MV-4-11 (cell line): ENCODE measurements at places on chromosomes 11 and 22.

DNA sequence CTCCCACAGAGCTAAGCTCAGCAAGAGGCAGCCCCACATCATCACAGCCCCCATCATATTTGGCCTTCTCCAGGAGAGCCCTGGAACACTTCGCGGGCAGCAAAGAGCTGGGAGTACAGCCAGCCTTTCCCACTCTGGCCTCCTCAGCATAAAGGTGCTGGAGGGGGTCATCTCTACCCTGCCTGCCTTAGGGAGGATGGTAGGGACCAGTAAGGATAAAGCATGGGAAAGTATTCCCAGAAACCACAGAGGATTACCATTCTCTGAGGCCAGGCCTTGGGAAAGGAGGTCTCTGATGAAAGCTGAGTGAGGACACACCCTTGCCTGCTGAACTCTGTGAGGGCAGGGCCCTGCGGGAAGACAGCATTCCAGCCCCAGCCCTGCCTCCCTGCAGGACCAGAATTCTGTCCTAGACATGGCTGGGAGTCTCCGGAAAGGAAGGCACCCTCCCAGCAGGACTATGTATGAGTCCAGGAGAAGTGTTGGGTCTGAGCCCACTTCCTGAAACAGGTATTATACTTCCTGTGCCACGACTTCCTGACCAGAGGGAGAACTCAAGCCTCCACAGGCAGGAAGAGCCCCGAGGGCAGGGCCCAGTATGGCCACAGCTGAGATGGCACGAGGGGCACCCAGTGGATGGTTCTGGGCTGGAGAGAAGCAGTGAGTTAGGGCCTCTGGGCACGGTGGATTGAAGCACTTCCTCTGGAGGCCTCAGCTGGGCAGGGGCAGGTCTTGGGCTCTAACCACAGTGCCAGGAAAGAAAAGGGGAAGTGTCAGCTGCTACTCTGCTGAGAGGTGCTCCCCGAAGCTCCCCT lies 12.9 kb upstream of the CASTOR1 start:
- peak; percentile 92 for DNase-seq

GRCh38 chr22:30212996-30213441 lies 33.5 kb downstream of the LIF start:
- DNase-seq: peak; percentile 90

DNA sequence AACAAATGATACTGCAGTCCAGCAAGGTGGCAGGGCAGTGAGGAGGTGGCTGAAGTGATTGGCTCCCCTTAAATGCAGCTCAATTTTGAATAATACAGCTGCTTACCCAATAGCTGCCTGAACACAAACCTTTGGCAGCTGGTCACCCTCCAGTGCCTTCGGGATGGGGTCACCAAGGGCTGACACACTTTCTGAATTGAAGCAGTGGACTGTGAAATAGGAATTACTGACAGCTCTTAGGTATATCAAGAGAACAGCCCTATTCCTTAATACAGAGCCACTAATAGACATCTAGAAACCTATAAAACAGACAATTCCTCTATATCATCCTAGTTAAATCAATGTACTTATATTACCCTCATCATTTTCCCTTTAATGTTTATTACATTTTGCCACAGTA lies 474.2 kb upstream of the KIRREL3 start:
- DNase-seq: no peak

DNA sequence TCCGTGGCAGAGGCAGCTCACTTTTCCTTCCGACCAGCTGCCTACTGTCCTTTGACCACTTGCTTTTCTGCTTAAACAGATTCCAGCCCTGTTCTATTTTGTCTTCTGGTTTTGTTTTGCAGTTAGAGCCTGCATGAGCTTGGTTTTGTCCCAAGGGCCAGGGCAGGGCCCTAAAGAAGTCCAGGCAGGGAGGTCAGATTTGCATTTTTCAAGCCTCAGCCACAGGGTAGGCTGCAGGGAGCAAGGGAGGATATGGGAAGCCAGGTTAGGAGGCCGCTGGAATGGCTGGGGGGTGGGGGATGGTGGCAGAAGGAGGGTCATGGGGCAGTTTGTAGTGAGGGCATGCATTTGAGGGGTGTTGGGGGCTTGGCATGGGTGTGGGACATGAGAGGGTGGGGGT lies 23.1 kb downstream of the FADD start:
- no peak for DNase-seq

DNA sequence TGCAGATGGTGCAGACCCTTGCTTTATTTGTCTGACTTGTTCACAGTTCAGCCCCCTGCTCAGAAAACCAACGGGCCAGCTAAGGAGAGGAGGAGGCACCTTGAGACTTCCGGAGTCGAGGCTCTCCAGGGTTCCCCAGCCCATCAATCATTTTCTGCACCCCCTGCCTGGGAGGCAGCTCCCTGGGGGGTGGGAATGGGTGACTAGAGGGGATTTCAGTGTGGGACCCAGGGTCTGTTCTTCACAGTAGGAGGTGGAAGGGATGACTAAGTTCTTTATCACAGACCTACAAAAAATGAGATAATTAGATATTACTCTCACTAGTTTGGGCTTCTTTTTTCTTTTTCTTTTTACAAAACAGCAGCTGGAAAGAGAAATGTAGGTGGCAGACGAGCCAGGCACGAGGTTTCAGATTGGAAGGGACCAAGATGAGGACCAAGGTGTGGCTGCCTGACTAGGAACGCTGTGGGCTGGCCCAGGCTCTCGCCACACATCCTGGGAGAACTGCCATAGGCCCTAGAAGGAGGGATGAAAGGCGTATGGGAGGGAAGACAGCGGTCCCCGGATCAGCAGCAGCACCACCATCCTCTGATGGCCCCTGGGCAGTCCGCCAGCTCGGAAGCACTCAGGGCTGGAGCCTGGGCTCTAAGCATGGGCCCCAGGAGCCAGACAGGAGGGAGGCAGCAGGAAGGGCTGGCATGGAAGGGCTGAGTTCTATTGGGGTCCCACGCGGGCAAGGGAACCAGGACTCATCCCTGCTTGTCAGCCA lies 14.2 kb downstream of the TXN2 start:
- DNase-seq: no peak

- peak; percentile 6 for DNase-seq
Measured at GRCh38 chr11:43135966-43136534, 175.7 kb upstream of the API5 start.

GRCh38 chr11:66363187-66363601 lies 8.4 kb downstream of the SLC29A2 start:
- DNase-seq: no peak

DNA sequence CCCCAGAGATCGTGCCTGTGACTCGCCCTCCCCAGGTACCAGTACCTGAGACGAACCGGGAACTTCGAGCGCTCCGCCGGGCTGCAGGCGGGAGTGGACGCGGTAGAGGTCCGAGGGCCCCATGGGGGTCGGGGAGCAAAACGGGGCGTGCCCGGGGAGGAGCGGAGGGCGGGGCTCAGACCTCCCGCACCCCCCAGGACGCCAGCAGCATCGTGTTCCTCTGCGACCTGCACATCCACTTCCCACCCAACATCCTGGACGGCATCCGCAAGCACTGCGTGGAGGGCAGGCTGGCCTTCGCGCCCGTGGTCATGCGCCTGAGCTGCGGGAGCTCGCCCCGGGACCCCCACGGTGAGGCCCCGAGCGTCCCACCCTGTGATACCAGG lies 10.8 kb downstream of the B4GALNT4 start:
- DNase-seq: no peak
